T follicular helper cell (primary cell): ENCODE measurements at places on chromosomes 13 and 19.

- no peak for DNase-seq
Observed at GRCh38 chr13:26710166-26710565, 50.4 kb downstream of the GPR12 start.

- DNase-seq = no peak
Observed at GRCh38 chr13:49146950-49147355, 73.2 kb upstream of the MLNR start.

DNA sequence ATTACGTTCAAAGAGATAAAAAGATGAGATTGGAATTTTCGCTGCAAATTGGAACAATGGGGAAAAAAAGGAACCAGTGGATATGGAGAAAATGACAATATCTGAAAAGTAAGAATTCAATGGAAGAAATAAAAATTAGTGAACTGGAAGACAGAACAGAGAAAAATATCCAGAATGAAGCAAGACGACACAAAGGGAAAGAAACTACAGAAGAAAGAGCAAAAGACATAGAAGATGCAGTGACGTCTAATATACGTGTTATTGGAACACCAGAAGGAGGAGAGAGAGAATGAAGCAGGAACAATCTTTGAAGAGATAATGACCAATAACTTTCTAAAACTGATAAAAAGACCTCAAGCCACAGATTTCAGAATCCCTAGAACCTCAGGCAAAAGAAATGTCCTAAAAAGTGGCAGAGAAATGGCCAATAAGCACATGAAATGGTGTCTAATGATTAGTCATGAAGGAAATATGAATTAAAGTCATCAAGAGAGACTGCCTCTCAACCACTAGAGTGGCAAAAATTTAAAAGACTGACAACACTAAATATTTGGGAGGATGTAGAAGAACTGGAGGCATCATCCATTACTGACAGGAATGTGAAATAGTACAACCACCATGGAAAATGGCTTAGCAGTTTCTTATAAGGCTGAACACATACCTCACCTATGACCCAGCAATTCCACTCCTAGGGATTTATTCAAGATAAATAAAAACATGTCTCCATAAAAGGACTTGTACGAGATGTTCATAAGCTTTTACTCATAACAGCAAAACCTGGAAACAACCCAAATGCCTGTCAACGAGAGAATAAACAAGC is 56.5 kb downstream of the GADD45B start:
- no peak for DNase-seq

GRCh38 chr19:12767666-12768065 is 7.7 kb downstream of the HOOK2 start:
- DNase-seq = no peak

GRCh38 chr13:72495681-72496080 is 231.7 kb downstream of the MZT1 start:
- DNase-seq = no peak

- no peak for DNase-seq
Observed at GRCh38 chr13:45468635-45469034, 3.9 kb downstream of the COG3 start.

DNA sequence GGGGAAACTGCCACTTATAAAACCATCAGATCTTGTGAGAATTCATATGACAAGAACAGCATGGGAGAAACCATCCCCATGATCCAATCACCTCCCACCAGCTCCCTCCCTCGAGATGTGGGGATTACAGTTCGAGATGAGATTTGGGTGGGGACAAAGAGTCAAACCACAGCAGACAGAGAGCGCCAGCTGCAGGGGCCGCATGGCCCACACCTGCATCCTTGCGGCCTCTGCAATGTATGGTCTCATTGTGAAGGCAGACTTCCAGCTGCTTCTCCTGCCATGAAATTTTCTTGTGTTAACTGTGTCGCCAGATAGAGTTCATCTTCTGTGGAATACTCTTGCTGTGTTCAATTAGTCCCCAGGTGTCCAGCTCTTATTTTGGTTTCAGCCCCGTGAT is 17.3 kb upstream of the SLC15A1 start:
- no peak for DNase-seq

DNA sequence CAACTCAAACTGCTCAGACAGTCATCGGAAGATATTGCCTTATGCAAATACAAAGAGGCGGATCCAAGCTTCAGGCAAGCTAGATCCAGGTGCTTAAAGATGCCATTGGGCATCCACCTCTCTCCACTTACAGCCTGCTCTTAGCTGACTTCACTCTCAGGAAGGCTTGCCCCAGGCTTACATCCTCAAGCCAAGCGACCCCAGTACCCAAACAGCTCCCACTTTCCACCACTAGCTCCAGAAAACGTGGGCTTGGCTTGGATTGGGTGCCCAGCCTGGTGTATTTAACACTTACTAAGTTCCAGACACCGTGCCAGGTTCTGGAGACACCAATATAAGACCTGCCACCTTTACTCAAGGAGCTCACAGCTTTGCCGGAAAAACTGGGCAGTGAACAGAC is 142.1 kb upstream of the VSTM2B start:
- DNase-seq = no peak
